ENCODE measurements at places on chromosomes 3 and 15. TPM values are rescaled to one million over a fixed set of nuclear protein-coding genes. Genes with fewer than 3 reads are reported as not detected.

GRCh38 chr3:160754855-160755747 lies 930 bp upstream of the PPM1L start:
- DNase-seq = peak; percentile 97

DNA sequence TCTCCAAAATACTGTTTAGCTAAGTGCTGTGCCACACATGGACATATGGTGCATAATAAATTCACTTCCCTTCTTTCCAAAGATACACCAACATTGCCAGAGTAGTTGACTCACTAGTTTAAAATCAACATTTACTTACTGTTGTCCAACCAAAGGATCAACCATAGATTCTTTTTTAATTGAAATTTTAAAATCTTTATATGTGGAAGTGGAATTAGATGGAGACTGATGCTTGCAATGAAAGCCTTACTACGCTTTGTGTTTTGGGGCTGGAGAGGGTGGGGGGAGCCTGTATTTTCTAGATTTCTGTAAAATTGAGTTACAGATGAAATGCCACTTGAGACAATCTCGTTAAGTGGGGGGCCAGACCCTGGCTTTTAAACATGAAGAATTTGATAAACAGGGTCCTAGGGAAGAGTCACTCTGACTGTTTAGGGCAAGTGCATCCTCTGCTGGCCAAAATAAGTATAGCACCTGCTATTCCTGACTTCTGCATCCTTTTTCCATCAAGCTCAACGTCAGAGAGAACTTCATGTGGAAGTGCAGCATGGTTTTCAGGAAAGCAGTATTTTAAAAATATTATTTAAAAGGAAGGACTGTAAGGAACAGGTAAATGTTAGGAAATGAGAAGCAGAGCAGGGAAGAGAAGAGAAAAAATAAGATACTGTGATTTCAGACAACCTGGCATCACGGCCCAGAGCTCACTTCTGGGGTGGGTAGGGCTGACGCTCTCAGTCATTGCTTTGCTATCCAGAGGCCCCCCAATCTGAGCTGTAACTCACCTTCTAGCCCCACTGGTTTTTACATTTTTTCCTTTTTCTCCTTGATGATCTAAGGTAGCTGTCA lies 76.7 kb downstream of the BOC start:
- no peak for DNase-seq

LDHAL6B gene
- not detected for total RNA-seq

TIGIT gene
- 0.48 TPM for total RNA-seq

PPM1L gene
- 12.3 TPM for total RNA-seq

DNA sequence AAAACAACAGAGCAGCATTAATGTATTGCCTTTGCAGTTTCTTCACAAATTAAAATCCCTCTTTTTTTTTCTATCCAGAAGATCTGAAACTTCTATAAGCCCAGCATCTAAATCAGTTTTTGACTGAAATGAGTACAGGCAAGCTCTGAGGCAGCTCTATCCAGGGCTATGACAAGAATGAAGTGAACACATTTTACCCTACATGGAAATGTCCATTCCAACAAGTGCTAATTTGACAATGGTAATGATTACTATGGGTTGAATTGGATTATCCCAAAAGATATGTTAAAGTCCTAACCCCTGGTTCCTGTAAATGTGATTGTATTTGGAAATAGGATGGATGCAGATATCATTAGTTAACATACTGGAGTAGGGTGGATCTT lies 115.7 kb downstream of the RPL22L1 start:
- DNase-seq = no peak

- DNase-seq = no peak
Measured at GRCh38 chr15:48643206-48643605, 2.3 kb downstream of the FBN1 start.

GRCh38 chr3:181458857-181459256 lies 252.9 kb upstream of the SOX2 start:
- DNase-seq = no peak

Measured in posterior vena cava (tissue), 2 donors.